ENCODE measurements at places on chromosomes 2 and 18.

GRCh38 chr2:226608451-226608850 is 191.2 kb downstream of the IRS1 start:
- DNase-seq = no peak

DNA sequence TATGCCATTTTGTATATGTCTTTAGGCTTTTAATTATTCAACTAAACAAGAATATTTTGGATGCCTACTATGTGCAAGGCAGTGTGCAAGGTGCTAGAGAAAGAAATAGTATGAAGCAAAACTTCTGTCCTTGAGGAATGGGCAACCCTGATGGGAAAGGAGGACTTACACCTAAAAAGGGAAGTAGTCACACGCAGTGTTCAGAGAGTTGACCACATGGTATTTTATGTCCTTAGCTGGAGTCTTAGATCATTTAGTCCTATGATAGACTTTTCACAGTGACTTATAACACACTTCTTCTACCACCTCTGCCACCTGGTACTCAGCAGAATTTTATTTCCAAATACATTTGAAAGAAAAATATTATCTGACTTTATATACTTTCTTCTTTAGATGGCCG is 291.6 kb downstream of the PLCL1 start:
- DNase-seq = no peak

- DNase-seq = peak; percentile 25
Observed at GRCh38 chr18:76721207-76721996, 101.0 kb upstream of the ZNF236 start.

- DNase-seq = peak; percentile 37
Observed at GRCh38 chr2:19607931-19608771, 249.7 kb upstream of the OSR1 start.

GRCh38 chr2:193523662-193524061 is 1328.9 kb upstream of the TMEFF2 start:
- no peak for DNase-seq

GRCh38 chr2:193088026-193088425 is 893.3 kb upstream of the TMEFF2 start:
- DNase-seq = no peak

Data from NCI-H82 (cell line).